NCI-H187 treated with DMSO at 0.1 percent for 48 hours (cell line): ENCODE measurements at places on chromosomes 11 and 22.

GRCh38 chr22:17829695-17830042 lies 55.4 kb upstream of the BID start:
- no peak for DNase-seq

DNA sequence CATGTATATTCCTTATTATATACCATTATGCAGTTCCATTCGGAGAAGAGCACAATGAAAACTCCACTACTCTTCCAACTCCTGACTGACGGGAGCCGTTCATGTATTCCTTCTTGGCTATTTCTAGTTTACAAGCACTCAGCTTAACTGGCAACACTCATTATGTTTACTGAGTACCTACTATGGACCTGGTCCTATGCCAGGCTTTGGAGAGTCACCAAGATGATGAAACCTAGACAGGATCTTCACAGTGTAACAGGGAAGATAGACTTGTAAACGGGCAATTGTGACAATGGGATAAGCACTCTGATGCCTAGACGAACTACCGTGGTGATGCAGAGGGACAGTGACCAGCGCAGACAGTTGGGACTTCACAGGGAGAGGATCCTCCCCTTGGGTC lies 22.3 kb upstream of the ST3GAL4 start:
- DNase-seq = no peak

DNA sequence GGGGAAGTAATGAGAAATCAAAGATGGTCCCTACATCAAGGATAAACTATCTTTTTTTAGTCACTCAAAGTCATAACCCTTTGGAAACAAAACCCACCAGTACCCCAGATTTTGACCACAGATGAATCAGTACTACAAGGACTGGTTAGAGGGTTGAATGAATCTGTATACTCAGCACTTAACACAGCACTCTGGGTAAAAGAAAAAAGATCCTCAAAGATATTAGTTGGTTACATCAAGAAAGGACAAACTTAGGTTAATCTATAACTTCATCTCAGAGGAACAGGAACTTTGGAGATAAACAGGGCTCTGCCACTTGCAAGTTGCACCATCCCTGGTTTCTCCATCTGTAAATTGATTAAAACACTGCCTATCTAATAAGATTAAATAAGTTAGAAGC lies 18.8 kb downstream of the SC5D start:
- DNase-seq = no peak

- DNase-seq = no peak
Measured at GRCh38 chr11:60872124-60872960, 5.0 kb downstream of the ZP1 start.

DNA sequence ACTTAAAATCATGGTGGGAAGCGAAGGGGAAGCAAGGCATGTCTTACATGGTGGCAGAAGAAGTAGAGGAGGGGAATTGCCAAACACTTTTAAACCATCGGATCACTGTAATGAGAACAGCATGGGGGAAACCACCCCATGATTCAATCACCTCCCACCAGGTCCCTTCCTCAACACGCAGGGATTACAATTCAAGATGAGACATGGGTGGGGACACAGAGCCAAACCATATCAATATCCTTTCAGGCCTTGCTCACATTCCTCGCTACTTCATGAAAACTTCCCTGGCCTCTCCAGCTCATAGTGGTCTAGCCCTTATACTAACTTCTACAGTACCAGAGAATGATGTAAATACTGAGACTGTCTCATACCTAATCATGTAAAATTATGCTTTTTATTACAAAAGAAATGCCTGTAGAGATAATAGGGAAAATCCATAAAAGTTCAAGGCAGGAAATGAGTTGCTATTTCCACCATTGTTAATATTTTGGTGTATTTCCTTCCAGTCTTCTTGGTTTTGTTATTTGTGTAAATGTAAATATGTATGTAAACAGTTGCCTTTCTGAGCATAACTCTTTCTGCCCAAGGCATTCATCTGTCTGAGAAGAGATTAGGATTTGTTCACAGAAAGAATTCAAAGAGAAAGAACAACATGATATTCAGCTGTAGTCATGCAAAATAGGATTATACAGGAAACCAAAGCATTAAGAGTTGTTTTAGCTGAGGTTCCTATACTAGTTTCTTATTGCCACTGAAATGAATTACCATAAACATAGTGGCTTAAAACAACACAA lies 104.3 kb upstream of the LDLRAD3 start:
- no peak for DNase-seq

GRCh38 chr11:133530501-133530835 lies 1.8 kb downstream of the OPCML start:
- no peak for DNase-seq

- DNase-seq = no peak
Measured at GRCh38 chr22:46129390-46130041, 20.8 kb upstream of the PPARA start.

- peak; percentile 12 for DNase-seq
Measured at GRCh38 chr11:82790723-82791484, 57.2 kb upstream of the FAM181B start.

DNA sequence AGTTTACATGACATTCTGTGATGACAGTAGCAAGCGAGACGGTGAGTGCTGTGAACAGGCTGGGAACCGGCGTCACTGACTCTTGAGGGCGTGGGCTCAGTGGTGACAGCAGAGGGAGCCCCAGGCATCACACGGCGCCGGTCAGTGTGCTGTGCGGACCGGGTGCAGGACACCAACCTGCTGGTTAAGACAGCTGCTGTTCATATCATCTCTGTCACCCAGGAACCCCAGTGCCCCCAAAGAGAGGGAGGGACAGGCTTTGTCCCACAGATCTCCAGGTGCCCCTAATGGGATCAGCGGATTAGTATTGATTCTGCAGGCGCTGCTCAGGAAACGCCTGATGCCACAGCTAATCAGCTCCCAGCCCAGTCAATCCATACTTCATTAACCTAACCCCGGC lies 18.4 kb downstream of the B3GAT1 start:
- DNase-seq = no peak

DNA sequence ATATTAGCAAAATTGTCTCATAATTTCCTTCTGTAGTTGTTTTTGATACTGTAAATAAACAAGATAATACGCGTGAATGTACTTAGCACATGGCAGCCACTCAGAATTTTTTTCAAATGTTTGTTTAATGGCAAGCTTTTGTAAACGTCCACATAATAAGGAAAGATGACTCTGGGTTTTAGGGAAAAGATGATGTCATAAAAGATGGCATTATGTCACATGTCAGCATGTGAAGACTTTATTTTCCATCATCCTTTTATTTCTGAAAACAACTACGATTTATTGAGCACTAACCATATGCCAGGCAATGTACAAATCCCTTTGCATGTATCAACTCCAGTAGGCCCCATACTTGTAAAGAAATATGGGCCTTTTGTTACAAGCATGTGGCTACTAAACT lies 139.9 kb downstream of the C11orf91 start:
- no peak for DNase-seq

DNA sequence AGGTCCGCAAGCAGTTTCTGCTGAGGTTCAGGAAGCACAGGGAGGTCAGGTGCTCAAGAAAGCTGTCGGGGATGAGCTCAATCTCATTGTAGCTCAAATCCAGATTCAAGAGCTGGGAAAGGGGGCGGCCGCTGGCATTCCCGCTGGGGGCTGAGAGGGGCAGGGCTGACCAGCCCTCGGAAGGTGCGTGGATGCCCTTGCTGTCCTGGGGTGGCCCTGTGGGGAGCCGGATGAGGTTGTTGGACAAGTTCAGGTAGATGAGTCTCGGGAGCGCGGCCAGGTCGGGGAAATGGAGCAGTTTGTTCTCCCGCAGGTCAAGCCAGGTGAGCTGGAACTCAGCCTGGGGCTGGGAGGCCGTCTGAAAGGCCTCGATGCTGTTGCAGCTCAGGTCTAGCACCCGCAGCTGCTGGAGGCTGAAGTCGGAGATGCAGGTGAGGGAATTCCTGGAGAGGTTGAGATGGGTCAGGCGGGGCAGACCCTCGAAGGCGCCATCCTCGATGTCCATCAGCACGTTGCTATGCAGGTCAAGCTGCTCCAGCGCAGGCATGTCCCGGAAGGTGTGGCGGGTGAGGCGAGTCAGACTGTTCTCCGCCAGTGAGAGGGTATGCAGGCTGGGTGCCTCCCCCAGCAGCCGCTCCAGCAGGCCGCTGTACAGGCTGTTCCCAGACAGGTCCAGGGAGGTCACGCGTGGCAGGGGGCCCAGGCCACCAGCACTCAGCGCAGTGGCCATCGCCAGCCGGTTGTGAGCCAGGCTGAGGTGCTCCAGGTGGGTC lies 9.8 kb downstream of the LRRC32 start:
- DNase-seq = no peak

DNA sequence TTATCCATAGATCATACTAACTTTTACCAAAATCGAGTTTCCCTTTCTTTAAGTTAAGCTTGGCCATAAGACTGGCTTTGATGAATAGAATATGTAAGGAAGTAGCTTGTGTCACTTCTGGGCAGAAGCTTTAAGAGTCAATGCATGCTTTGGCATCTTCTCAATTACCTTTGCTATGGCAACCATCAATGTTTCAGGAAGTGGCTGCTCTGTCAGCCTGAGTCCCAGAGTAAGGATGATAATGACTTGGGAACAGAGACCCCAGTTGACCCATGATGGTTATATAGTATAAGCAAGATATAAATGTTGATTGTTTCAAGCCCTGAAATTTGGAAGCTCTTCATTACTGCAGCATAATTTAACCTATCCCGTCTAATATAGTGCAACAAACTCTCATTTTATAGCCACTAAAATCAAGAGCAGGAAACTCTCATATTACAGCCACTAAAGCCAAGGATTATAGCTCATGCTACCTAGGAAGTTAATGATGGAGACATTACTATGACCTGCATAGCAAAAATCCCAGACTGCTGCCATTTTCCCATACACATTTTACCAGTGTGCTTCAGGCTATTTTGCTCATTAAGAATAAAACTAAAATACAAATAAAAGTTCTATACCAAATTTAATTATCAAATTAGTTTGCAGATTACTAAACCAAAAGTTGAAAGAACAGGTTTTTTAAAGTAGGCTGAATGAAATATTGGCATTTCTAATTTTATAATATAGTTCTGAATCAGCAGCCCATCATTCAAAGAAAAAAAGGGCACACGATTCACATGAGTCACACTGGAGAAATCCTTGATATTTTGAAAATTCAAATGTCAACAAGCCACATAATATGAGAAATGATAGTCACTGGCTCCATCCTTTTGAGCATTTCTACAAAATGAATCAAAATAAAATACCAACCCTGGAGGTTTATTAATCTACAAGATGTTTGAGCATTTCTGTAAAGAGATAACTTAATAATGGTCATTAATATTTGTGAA lies 23.8 kb downstream of the FSHB start:
- no peak for DNase-seq

GRCh38 chr22:25051983-25052710 lies 99.6 kb downstream of the KIAA1671 start:
- DNase-seq = no peak

- DNase-seq = no peak
Measured at GRCh38 chr11:128462189-128462588, 125.2 kb downstream of the ETS1 start.

- DNase-seq = no peak
Measured at GRCh38 chr11:62555464-62556107, 9.0 kb upstream of the AHNAK start.
